ENCODE measurements at places on chromosomes 3 and 15.

DNA sequence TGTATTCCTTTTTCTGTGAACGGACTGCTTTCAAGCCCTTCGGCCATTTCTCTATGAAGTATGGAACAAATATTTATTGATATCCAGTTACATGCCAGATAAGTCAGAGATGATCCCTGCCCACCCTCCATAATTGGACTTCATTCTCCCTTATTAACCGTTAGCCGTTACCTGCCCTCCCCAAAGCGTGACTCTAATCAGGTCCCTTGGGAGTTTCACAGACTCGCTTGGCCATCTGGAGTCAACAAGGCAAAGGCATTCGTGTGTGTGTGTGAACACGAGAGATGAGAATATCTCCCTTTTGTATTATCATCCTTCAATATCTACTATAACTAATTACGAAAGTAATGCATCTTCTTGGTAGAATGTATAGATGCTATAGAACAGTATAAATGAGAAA is 314.5 kb downstream of the TLE3 start:
- no peak for DNase-seq

- no peak for DNase-seq
These were observed 38.1 kb downstream of the MFSD1 start for GRCh38 chr3:158839966-158840365.

- DNase-seq, result no peak
These were observed 373.1 kb upstream of the ADAMTS9 start for GRCh38 chr3:65060904-65061303.

DNA sequence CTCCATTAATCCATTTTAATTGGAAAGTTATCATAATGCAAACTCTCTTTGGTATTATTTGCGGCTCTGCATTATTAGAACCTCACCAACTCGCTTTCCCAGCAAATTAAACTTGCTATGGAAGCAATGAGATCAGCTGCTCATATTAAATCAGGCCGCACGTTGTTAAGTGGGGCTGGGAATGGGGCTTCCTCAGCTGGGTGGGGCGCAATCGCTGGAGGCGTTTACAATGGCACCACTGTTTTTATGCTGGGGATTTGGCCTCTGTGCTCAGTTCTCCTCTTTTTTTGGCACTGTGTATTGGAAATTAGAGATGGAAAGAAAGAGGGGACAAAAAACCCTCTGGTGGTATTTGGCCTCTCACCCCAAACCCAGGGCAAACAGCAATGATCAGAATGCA is 72.2 kb downstream of the RPLP1 start:
- no peak for DNase-seq

- peak; percentile 42 for DNase-seq
These were observed 23.6 kb downstream of the TIMP4 start for GRCh38 chr3:12135029-12135657.

GRCh38 chr3:195102609-195103467 is 168.1 kb downstream of the XXYLT1 start:
- DNase-seq, result no peak

GRCh38 chr15:65851981-65852380 is 17.3 kb upstream of the RAB11A start:
- DNase-seq, result no peak

DNA sequence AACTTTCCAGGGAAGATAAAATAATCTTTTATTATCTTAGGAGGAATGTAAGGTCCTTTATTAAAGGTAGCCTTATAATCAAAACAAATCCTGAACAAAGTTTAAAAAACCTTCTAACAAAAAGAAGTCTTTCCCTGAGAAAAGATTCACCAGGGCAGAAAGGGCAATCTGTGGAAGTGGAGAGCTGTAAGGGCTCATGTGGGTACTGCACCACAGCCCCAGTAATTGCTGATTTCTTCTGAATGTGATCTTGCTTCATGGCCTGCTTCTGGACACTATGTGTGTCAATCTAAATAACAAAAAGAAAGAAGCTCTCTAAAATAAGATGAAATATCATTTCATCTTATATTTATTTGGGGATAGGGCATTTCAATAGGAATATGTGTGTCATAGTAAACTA is 1501.6 kb downstream of the OTOL1 start:
- no peak for DNase-seq

DNA sequence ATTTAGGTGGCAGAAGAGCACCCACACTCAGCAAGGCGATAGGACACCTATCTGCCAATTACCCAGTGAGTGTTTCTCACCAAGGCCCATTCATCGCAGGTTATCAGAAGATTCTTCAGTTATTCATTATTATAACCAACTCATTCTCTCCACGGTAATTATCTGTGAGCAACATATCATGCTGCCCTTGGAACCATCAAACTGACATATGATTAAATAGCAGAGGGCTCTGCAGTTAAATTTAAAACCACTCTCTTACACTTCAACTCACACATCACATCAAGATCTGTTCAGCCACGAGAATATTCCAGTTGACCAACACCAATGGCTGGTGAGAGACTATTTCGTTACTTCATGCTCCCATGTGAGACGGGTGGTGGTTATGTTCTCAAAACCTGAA is 489.3 kb downstream of the ERC2 start:
- no peak for DNase-seq

All from NCI-H2081 (cell line).